ENCODE measurements at places on chromosomes 5 and 9.

DNA sequence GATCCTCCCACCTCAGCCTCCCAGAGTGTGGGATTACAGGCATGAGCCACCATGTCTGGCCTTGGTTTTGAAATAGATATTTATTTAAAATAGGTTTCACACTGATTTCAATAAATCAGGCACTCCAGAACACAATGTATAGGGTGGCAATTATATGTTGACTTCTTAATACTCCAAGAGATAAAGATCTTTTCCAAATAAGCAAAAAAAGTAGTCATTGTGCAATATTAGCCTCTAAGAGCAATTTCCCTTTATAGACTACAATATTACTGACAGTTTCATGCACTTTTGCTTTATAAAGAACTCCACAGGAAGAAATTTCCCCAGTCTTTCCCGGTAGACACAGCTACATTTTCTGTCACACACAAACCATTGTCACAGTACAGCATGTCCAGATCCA is 23.4 kb upstream of the RUFY1 start:
- DNase-seq, result no peak

DNA sequence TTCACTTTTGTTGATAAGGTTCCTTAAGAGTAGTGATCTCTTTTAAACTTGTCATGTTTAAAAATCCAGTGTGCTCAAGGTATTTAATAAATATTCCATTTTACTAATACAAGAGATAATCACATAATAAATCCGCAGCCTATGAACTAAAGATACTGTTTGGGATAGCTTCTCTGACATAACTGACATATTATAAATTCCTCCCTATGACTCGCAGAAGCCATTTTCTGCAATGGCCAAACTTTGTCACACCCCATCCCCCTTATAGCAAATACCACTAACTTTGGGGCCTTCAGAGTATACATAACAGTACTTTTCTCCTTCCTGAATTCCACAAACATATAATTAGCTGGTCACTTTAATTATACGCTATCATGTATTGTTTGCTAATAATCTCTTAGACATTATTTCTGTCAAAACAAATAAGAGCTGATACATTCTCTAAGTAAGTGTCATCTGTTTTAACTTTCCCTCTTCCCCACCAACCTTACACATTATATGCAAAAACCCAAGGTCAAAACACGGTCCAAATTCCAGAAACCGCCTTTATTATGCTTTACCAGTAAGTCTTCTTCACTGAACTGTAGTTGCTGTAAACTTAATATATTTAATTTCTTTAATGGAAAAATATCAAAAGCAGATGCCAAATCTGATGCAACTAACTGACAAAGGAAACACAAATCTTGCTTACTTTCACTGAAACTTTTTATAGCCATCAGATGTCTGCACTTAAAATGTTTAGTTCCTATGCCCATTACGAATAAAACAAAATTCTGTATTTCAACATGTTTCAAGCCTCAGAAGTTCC is 971 bp downstream of the TMEM267 start:
- peak; percentile 44 for DNase-seq

- no peak for DNase-seq
Observed at GRCh38 chr9:69062195-69062594, 26.6 kb downstream of the FXN start.

- DNase-seq, result peak; percentile 16
Observed at GRCh38 chr5:112479418-112479817, 60.3 kb upstream of the EPB41L4A start.

- no peak for DNase-seq
Observed at GRCh38 chr5:142396436-142397038, 71.7 kb upstream of the SPRY4 start.
